ENCODE measurements at places on chromosomes 4 and X.

DNA sequence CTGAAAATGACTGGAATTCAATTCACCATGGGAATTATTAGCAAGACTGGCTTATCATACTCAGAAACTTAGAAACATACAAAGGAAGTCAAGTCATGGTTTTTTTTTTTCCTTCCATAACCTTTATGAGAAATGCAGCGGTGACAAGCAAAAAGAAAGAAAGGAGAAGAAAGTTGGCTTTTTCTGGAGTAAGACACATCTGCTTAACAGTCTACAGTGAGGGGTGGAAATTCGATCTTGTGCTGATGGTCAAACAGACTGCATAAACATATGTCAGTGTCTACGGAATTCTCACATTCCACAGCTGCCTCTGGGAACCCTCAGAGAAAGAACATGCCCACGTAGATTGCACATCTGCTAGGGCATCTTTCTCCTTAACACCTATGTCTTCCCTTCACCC is 54.6 kb downstream of the PROM1 start:
- no peak for DNase-seq

GRCh38 chr4:164318350-164318749 is 435.6 kb upstream of the SMIM31 start:
- no peak for DNase-seq

- DNase-seq, result no peak
Observed at GRCh38 chr4:176380352-176381157, 60.8 kb downstream of the SPCS3 start.

- no peak for DNase-seq
Observed at GRCh38 chr4:169657470-169658107, 37.2 kb downstream of the CLCN3 start.

- DNase-seq, result peak; percentile 67
Observed at GRCh38 chr4:48642421-48643374, 137.4 kb downstream of the FRYL start.

DNA sequence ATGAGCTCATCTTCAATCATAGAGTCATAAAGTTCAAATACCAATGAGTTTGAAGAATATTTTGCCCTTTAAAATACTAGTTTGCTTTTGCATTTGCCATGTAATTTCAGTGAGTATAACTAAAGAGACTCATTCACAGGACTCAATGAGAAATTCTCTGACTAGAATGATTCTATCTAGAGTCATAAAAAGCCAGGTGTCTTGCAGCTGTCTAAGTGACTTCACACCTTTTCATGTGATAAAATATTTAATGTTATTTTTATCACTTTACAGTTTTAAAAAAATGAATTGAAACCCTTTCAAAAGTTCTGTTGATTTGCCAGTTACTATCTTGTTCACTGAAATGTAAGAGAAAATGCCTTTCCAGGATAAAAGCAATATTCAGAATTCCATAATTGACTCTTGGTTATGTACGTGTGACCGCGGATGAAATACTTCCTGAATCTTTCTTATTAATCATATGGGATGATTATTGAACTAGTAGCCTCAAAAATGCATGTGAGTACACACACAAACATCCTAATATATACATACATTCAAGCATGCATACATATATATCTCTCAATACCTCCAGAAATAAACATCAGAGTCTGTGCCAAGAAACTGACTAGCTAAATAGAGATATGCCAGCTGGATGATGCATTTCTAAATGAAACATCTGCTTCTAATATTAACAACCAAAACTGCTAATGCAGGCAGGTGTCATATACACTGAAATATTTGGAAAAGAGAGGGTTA is 87.0 kb downstream of the GABRB1 start:
- DNase-seq, result no peak

- DNase-seq, result no peak
Observed at GRCh38 chrX:8731559-8732395, at the start of gene ANOS1. TSS of gene ANOS1 (minus strand) at chrX:8732137. CDS start at chrX:8732036, 101 bp downstream.

- no peak for DNase-seq
Observed at GRCh38 chr4:138223231-138223910, 18.8 kb downstream of the SLC7A11 start.

- DNase-seq, result no peak
Observed at GRCh38 chrX:112066813-112067212, 15.8 kb downstream of the TRPC5 start.

DNA sequence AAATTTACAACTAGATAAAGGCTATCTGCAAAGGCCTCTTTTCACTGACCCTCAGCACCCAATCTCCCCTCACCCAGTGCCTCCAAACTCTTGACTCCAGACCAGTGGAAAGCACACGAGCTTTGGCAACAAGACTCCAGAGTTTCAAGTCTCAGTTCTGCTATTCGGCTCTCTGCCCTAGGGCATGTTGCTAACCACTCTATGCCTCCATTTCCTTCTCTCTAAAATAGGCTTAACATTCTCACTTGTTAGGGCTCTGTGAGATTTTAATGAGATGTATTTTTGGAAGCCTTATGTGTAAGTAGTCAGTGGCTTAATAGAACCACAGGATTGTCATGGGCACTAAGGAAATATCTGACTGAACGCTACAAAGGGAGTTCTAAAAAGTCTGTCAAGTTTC is 116.5 kb upstream of the IQCM start:
- no peak for DNase-seq

DNA sequence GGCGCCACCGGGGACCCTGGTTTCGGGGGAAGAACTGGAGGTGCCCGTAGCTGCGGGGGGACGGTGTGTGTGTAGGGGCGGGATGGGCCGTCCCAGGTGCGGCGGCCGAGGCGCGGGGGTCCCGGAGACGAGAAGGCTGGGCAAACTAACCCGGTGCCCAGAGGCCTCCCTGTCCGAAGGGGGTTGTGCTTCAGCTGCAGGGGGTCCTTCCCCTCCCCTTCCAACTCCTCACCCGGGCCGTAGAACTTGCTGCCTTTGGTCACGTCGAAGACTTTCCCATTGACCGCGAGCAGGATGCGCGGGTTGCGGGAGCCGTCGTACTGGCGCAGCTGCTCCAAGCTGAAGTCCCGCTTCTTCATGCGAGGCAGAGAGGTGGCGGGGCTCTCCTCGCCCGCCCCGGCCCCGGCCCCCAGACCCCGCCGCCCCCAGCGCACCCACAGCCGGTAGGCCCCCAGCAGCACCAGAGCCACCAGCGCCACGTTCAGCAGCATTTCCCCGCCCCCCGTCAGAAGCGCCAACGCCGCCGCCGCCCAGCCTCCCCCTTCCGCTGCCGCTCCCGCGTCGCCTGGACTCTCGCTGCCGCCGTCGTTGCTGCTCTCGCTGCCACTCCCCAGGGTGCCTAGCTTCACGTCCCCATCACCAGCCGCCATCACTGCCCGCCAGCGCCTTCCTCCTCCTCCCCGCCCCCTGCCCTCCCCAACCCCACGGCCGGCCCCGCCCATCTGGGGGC is at the start of gene PGRMC2:
PGRMC2 (minus strand) TSS at position 673 of the 730 bp plus-strand sequence; CDS start at position 650, 23 bp downstream.
- DNase-seq, result no peak

- DNase-seq, result no peak
Observed at GRCh38 chr4:182089326-182089725, 153.9 kb upstream of the TENM3 start.

- no peak for DNase-seq
Observed at GRCh38 chrX:3029129-3029528, 12.1 kb upstream of the ARSF start.

GRCh38 chrX:84865113-84865512 is 138.6 kb upstream of the APOOL start:
- no peak for DNase-seq

DNA sequence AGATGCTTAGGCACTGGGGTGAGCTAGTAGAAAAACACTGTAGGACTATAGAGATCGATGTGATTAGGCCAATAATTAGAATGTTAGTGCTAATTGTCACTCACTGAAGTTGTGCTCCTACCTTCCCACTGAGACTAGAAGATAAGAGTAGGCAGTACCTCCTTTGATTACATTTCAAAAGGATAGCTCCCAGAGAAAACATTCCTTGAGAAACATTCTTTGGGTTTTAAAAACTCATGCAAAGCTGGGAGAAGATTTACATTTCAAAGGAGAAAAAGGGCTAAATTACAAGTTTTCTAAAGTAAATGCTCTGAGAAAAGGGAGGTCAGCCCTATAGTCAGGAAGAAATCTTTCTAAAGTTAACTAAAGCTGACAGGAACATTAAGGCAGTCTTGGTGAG is 860.3 kb upstream of the NDST4 start:
- no peak for DNase-seq

DNA sequence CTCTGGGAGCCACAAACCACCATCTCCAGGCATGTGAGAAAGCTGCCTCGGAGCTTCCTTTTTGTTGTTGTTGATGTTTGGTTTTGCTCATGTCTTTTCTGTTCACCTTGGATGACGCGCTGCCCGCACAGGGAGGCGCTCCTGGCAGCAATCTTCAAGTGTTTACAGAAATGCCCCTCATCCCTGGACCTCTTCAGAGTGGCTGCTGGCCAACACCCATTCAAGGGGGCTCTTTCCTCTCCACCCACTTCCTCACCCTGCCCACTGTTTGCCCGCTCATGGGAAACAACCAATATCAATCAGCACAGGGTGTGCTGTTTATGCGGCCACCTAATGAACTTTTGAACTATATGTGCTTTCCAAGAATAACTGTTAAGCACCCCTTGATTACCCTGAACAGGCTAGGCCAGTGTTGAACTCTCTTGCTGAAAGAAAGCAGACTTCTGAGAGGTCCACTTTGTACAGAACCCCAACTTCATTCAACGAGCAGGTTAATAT is 355.1 kb upstream of the CLNK start:
- DNase-seq, result no peak

DNA sequence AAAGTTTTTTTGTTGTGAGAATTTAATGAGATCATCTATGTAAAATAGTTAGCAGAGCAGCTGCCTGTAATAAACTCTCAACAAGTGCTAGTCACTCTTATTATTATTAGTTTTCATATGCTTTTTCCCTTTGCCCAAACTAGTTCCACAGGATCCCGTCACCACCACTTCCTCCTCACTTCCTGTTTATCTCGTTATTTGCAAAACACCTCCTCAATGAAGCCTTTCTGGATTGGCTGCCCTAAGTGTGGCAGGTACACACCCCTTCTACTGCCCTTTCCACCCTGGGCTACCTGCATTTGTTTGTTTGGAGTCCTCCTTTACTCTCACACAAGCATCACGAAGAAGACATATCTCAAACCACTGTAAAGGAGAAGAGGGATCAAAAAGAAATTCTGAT is 54.4 kb upstream of the KLF3 start:
- no peak for DNase-seq

- no peak for DNase-seq
Observed at GRCh38 chr4:160947653-160948052, 1216.1 kb downstream of the FSTL5 start.

- DNase-seq, result no peak
Observed at GRCh38 chr4:25377572-25378436, 741 bp downstream of the ANAPC4 start.

- no peak for DNase-seq
Observed at GRCh38 chr4:153243468-153243867, 39.2 kb downstream of the TRIM2 start.

GRCh38 chr4:168852387-168852786 is 157.7 kb downstream of the CBR4 start:
- DNase-seq, result no peak

GRCh38 chrX:93985344-93986307 is 311.6 kb downstream of the FAM133A start:
- DNase-seq, result no peak

GRCh38 chr4:93828995-93829819 is 654 bp downstream of the ATOH1 start:
- no peak for DNase-seq

GRCh38 chrX:72011734-72012133 is 101.1 kb downstream of the NHSL2 start:
- DNase-seq, result no peak

- no peak for DNase-seq
Observed at GRCh38 chr4:68963374-68963773, 11.8 kb upstream of the UGT2A3 start.

DNA sequence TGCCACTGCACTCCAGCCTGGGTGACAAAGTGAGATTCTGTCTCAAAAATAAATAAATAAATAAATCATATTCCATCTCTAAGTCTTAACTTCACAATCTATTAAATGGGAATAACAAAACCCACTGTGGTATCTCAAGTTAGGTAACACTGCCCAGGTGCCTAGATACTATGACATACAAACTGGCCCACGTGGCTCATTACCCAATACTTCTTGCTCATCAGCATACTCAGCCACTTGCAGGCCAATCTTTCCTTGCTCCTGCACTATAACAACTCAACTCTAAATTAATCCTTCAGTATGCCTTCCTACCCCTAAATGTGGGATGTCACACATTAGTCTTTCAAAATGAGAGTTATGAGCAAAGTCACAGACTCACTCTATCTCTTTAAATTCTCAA is 230.1 kb downstream of the OPHN1 start:
- no peak for DNase-seq

DNA sequence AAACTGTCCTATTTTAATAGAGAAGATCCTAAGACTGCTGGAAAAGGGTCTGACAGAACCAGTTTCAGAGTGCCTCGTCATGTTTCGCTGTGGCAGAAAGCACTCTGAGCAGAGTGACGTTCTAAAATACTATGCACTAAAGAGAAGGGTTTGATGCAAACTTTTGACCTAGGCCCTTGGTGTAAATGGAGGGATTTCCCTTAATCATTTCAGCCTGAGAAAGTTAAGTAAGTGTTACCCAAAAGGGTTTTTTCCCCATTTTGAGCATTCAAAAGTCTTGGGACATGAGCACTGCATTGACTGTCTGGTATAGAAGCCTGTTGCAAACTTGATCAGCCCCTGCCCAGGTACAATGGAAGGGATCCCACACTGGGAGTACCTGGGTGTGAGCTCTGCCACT is 157.5 kb upstream of the ATOH1 start:
- no peak for DNase-seq

GRCh38 chr4:142404191-142404611 is 441.9 kb downstream of the INPP4B start:
- DNase-seq, result no peak

GRCh38 chr4:23039818-23040217 is 347.1 kb downstream of the GBA3 start:
- DNase-seq, result no peak

DNA sequence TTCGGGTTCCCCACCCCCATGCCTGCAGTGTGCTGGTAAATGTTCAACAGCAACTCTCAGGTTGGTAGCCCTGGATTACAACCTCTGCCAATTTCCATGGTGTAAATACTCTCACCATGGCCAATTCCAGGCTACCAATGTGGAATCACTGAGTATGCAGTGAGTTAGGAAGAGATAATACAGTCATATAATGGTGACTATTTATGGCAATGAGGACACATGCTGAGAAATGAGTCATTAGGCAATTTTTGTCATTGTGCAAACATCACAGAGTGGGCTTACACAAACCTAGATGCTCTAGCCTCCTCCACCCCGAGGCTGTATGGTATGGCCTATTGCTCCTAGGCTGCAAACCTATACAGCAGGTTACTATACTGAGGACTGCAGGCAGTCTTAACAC is 4.6 kb upstream of the CLDN24 start:
- no peak for DNase-seq

DNA sequence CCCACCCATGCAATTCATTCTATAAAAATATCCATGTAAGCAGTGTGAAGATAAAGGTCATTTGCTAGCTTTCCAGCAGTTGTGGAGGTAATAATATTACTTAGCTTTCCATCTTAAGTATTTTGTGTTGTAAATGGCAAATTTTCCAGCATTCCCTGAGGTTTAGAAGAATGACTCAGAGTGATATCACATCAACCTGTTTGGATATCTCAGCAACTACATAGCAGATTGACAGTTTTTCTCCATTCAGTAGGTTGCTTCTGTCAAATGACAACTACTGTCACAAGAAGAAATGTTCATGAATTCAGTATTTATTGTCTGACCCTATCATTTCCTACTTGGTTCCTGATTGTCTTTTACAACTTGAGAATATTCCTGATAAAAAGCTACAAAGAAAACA is 434.9 kb upstream of the GALNTL6 start:
- no peak for DNase-seq

GRCh38 chr4:78770091-78770642 is 6.0 kb upstream of the BMP2K start:
- DNase-seq, result no peak

GRCh38 chr4:82905205-82905604 is 4.7 kb downstream of the THAP9 start:
- DNase-seq, result no peak

Data from GM04503 (cell line).